ENCODE measurements at places on chromosomes 6 and 20.

DNA sequence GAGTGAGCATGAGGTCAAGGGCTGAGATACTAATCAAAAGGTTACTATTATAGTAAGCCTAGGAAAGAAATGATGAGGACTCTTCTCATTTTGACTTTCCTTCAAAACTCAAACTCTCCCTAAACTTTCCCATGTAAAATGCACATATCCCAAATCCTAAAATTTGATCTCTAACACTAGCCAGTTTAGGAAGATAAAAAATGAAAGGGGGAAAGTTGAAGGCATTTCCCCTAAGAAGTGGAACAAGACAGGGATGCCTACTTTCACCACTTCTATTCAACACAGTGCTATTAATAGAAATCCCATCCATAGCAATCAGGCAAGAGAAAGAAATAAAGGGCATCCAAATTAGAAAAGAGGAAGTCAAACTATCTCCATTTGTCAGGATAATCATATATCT lies 2.9 kb upstream of the CALHM5 start:
- DNase-seq = no peak

DNA sequence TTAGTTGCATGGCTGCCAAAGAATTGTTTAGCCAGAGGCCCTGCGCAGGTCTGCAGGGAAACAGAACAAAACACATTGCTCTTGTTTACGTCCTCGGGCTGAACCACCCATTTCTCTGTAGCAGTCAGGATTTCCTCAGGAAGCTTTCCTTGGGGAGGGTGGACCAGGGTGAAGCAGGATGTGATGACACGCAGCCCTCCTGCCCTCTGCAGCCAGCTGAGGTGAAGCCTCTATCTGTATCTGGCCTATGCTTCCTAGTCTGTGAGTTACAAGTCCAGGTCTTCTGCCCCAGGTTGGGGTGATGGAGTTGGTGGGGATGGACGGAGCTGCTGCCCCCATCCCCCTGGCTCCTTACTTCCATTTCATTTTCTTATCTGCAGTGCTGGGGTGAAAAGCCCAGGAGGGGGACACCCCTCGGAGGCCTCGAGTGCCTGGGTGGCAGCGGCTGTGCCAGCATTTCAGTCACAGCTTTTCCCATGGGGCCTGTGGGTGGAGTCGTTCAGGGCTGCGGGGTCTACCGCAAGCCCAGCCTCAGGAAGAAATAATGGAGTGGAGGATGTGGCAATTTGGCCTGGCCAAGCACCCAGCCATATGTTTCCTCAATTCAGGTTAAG lies 24.9 kb downstream of the SASH1 start:
- no peak for DNase-seq

GRCh38 chr6:139639507-139639906 lies 265.1 kb upstream of the CITED2 start:
- no peak for DNase-seq

DNA sequence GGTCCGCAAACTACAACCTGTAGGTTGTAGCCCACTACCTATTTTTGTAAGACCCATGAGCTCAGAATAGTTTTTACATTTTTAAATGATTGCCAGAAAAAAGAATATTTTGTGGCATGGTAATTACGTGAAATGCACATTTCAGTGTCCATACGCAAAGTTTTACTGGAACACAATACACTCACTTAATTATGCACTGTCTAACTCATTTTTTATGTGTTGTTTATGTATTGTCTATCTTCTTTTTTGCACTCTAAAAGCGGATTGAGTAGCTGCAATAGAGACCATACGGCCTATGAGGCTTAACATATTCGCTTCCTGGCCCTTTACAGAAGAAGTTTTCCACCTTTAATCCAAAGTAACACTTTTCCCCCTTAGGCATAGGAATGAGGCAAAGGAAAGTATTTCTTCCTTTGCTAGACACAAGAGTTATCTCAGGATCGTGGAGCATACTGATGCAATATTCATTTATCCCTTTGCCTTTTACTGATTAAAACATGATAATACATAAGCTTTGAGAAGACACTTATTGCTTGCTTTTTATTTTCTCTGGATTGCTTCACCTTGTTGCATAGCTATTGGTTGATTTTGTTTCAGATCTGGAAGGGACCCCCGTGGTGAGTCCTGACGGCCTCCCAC lies 69.8 kb downstream of the FNDC1 start:
- no peak for DNase-seq

DNA sequence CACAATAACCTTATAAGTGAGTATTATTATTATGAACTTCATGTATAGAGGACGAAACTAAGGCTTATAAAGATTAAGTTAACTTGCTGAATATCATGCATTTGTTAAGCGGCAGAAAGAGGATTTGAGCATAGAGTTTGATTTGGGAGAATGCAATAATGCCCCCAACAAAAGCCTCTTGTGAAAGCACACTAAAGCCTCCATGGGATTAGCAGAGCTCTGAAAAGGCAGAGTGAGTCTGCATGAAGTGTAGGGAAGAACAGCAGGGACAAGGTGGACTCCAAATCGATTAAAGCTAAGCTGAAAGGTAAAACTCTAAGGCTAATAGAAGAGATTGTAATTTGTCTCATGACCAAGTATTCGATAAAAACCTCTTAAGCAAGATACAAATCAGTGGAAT lies 100.3 kb downstream of the SH3BGRL2 start:
- no peak for DNase-seq

DNA sequence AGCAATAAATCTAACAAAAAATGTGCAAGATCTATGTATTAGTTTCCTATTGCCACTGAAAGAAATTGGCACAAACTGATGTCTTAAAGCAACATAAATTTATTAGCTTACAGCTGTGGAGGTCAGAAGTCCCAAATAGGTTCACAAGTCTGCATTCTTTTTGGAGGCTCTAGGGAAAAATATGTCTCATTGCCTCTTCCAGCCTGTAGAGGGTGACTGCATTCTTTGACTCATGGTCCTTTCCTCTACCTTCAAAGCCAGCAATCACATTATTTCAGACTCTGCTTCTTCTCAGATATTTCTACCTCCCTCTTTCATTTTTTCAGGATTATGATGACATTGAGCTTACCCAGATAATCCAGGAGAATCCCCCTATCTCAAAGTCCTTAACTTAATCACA lies 1531.1 kb downstream of the KHDRBS2 start:
- no peak for DNase-seq

GRCh38 chr6:137589067-137589848 lies 95.1 kb upstream of the OLIG3 start:
- DNase-seq = no peak

DNA sequence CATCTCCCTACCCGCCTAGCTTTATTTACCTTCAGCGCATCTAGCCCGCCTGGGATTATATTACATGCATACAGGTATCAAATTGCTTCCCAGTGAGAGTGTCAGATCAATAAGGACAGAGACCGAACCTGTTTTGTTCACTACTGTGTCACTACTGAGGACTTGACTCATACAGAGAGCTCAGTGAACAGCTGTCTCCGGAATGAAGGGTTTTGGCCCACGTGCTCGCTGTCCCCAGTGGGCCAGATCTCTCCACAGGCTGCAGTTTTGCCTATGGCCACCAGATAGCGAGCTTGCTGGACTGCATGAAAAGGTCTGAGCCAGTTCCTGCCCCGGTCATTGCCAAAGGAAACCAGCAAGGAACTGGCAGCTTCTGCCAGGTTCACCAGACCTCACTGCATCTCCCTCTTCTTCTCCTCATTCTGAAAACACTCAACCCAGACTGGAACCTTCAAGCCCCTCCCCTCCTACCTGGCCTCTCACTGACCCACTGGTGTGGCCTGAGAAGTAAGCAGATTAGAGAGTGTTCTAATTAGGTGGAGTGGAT lies 150.8 kb downstream of the ZMYND8 start:
- DNase-seq = peak; percentile 44

GRCh38 chr6:73784726-73785505 lies 88.9 kb downstream of the CD109 start:
- DNase-seq = no peak

GRCh38 chr6:70175770-70176169 lies 127.1 kb downstream of the COL9A1 start:
- no peak for DNase-seq

Data from T-helper 17 cell (primary cell).